BE2C (cell line): ENCODE measurements at places on chromosomes 4 and X.

- DNase-seq = no peak
Observed at GRCh38 chr4:22299678-22300077, 216.2 kb downstream of the ADGRA3 start.

- DNase-seq = peak; percentile 28
Observed at GRCh38 chr4:6538575-6538974, 36.4 kb upstream of the MAN2B2 start.

DNA sequence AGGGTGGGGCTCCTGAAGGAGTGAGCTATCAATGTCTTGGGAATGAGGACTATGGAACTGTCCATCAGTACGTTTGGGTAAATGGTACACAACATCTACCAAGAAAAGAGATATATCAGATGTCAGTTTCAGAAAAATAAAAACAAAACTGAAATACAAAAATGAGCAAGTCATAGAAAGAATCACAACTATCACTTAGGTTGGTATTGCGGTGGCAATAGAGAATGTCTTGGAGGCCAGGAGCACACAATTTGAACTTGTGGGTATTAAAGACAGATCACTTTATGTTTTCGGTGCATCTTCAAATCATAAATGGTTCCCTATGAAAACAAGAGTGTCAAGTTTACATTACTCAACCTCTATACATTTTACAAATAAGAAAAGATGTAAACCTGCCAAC lies 176.8 kb downstream of the CHM start:
- no peak for DNase-seq

DNA sequence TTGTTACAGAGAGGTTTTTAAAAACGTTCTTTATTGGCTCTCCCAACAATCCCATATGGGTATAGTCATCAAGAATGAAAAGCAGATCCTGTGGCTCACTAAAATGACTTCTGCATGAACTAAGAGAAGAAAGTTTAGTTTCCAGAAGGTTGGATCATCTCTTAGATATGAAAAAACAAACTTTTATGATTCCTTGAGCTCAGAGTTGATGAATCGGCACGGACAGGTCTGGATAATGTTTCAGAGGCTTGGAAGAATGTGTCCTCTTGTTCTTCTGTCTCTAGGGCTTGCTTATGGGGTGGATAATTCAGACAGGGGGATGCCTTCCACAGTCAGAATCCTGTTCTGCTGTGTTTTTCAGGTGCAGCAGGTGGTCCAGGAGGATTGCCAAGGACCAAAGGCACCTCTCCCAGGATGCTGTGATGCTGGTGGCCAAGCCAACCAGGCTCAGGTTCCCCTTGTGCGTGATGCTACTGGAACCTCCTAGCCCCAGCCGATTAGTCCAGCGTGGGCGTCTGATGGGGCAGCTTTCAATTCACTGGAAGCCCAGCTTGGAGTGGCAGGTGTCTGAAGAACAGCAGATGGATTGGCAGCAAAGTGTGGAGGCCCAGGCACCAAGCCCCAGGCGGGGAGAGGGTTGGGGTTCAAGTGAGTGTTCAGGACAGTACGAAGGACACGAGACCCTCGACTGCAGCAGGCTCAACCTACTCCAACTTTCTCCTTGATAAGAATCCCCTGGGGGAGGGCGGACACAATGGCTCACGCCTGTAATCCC lies 30.3 kb downstream of the CCKAR start:
- DNase-seq = no peak

- no peak for DNase-seq
Observed at GRCh38 chr4:1541449-1542225, 135.4 kb upstream of the NKX1-1 start.

DNA sequence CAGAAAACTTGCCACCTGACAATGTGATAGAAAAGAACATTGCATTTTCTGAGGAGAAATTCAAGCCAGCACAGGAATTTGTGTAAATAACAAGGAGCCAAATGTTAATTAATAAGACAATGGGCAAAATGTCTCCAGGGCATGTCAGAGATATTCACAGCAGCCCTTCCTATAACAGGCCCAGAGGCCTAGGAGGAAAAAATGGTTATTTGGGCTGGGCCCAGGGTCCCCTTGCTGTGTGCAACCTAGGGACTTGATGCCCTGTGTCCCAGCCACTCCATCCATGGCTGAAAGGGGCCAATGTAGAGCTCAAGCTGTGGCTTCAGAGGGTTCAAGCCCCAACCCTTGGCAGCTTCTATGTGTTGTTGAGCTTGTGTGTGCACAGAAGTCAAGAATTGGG lies 55.5 kb upstream of the GABRG1 start:
- no peak for DNase-seq

GRCh38 chr4:58061967-58062366 lies 951.8 kb upstream of the IGFBP7 start:
- DNase-seq = no peak

GRCh38 chr4:40055511-40055862 lies 1.2 kb upstream of the N4BP2 start:
- DNase-seq = no peak

GRCh38 chr4:6591313-6591712 lies 16.3 kb downstream of the MAN2B2 start:
- no peak for DNase-seq

DNA sequence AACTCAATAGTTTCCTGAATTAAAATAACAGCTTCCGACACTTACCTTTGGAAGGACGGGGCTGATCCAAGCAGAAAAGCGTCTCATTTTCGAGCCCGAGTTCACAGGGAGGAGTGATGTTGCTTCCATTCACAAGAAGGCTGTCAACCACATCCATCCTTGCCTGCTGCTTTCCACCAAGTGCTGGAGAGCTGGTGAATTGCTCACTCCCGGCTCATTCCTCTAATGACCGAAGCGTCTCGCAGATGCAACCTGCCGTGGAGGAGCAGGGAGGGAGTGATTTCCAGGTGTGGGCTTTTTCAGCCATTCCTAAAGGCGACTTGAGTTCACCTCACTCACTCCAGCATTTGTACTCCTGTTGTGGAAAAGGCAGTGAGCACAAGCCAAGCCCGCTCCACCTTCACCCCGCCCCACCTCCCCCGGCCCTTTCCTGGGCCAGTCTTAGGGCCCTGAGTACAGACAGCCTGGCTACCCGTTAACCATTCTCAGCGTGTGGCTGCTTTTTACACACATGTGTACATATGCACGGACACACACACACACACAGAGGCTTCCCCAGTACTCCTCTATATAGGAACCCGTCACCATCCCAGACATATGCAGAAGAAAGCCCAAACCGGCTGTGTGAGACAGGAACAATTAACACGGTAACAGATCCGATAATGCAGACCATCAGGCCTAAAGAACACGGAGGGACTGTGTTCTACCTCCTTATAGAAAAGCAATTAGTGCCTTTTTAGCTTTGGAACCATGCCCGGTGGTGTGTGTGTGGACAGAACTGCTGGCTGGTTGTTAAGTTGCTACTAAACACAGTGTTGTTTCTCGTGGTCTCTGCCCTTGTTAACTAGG lies at the start of gene CCKAR:
CCKAR (minus strand) TSS at position 374 of the 849 bp plus-strand sequence; CDS start at position 157, 217 bp downstream.
- no peak for DNase-seq

DNA sequence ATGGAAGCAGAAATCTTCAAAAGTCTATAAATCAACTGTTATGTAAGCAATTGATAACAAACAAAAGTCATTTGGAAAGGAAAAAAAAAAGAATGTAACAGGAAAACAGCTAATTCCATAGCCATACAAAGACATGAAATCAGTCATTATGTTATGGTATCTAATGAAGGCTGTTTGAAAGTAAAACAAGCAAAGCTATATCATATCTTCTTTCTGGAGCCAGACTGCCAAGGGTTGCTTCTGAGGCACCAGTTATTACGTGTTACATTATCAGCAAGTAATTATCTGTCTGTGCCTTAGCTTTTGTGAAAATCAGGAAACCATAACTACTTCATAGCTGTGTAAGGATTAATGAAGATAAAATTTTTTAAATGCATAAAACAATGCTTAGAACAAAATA lies 480.2 kb downstream of the FAT4 start:
- no peak for DNase-seq

DNA sequence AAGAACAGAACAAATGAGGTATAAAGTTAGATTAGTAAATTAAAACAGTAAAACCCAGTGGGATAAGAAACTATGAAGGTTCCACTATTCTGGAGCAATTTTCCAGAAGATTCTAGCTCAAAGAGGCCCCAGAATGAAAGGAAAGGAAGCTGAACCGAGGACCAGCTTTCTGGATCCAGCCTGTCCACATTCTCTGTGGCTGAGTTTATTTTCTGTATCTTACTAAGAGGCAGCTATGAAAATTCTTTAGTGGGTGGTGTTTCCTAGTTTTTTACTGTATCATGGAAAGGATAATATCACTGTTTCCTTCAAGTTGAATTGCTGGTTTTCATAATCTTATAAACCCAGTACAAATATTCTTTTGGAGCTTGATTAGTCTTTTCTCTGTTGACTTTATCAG lies 11.8 kb downstream of the DAPP1 start:
- no peak for DNase-seq

DNA sequence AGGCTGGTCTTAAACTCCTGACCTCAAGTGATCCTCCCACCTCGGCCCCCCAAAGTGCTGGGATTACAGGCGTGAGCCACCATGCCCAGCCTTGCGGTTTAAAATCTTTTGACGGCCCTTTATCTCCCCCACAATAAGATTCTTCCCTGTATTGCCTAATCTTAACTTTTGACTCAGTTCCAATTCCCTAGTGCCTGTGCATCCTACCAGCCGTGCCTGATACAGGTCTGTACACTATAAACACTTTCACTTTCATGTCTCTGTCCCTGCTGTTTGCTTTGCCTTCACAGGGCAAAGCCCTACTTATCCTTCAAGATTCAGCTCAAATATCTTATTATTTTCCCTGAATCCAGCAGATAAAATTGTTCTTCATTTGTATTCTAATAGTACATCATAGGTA lies 74.6 kb downstream of the WDR44 start:
- no peak for DNase-seq

DNA sequence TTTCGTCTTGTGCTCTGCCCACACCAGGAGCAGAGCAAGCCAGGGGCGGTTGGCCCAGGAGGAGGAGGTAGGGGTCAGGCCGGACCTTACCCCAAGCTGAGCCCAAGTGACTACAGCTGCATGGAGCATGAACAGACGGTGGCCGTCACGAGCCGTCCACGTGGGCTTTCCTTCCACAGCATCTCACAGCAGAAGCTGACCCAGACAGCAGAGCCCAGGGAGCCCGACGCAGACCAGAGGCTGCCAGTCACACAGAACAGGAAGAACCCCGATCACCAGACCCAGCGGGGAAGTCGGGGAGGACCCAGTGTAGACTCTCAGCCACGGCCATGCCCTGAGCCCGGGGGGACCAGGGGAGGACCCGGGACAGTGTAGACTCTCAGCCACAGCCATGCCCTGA lies 58.0 kb downstream of the FAM53A start:
- DNase-seq = no peak

DNA sequence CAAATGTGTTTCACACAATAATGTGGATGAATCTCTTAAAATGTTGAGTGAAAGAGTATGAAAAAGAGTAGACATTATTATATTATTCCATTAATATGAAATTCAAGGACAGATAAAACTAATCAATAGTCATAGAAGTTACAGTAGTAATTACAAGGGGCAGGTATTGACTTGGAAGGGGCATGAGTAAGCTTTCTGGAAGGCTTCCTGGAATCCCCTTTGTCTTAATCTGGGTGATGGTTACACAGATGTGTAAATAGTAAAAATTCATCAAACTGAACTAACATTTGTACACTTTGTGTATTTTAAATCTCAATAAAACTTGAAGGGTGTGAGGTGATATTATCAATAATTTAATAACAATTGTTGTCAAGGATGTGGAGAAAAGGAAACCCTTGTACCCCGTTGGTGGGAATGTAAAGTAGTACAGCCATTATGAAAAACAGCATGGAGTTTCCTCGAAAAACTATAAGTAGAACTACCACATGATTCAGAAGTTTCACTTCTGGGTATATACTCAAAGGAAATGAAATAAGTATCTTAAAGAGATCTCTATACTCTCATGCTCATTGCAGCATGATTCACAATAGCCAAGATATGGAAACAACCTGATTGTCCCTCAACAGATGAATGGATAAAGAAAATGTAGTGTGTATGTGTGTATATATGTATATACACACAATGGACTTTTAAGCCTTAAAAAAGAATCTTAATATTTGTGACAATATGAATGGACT lies 96.9 kb upstream of the MID1IP1 start:
- no peak for DNase-seq

- peak; percentile 76 for DNase-seq
Observed at GRCh38 chr4:140861359-140862176, 105.4 kb upstream of the TBC1D9 start.
